ENCODE measurements at places on chromosomes 16 and 17.
A peak's percentile ranks its signal among the peaks of the same experiment; 100 is the strongest.

DNA sequence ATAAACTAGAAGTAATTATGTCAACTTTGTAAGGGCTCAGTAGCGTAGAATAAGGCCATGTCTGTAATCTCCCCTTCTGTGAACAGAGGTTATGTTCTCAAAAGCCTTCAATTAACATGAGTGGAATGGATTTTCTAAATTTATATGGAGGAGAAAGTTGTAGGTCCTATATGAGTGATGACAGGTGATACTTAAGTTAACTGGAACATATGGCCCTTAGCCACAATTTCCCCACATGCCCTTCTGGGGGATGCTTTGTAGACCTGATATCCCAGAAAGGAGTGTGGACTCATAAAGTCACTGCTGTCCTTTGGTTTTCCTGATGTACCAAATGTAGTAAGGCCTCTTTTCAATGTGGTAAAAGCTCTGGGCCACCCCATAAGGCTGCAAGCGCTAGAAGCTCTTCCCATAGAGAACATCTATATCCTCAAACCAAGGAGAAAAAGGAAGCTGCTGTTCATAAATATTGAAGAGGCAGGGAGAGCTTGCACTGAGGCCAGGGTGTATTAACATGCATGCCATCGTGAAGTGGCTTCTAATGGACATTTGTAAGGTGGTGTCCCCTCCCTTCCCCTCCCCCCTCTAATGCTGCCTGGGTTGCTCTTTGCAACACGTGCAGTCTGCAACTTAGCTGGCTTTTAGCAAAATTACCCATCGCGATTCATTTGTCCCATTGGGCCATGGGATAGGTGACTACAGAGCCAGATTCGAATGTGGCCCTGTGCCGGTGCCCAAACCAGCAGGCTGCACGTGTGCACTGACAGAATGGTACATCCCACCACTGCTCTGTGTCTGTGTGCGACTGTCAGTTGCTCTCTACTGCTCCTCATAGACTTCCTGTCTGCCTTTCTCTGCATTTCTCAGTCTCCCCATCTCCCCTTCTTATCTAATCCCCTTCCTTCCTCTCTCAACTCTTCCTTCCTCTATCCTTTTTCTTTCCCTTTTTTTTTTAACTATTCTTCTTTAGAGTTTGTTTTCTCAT is 269.0 kb downstream of the WWOX start:
- DNase-seq: no peak

GRCh38 chr17:64020056-64020766 is at the start of gene ICAM2:
Gene ICAM2, minus strand, starts transcription at chr17:64020633. Its CDS starts 13,942 bp downstream, at chr17:64006691.
- DNase-seq: peak; percentile 52

DNA sequence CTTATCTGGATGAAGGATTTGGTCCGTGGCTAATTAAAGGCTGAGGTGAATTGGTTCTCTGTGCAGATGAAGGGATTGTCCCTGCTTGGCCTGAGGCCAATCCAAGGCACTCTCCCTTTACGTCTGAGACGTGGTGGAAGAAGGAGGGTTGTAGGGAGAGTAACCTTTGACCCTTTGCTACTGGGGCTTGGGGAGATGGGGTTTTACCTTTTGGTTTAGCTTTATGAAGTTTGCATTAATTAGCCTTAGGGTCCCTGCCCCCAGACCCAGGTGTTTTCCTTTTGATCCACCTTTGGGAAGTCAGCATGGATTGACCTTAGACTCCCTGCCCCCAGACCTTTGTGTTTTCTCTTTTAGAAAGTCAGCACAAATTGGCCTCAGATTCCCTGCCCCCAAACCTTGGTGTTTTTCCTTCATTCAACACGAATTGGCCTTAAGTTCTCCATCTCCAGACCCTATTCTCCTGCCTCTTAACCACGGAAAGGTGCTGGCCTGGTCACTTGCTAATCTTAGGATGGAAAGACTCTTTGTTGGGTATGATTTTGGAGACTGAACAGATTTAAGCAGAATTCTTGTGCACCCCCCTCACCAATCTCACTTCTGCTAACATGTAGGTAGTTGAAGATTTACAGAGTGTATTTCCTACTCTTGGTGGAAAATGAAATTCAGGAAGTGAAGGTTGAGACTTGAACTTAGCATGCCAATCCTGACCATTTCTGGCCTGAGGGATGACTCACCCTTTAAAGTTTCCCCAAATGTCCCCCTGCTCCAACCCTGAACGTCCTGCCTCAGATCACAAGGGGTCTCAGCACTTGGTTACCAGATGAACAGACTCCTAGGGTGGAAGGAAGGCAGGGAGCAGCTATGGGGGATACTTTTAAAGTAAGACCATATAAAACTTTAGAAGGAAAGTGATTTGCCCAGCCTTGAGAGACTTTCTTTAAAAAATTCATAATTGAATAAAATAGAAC is 23.1 kb upstream of the MMD start:
- peak; percentile 44 for DNase-seq

DNA sequence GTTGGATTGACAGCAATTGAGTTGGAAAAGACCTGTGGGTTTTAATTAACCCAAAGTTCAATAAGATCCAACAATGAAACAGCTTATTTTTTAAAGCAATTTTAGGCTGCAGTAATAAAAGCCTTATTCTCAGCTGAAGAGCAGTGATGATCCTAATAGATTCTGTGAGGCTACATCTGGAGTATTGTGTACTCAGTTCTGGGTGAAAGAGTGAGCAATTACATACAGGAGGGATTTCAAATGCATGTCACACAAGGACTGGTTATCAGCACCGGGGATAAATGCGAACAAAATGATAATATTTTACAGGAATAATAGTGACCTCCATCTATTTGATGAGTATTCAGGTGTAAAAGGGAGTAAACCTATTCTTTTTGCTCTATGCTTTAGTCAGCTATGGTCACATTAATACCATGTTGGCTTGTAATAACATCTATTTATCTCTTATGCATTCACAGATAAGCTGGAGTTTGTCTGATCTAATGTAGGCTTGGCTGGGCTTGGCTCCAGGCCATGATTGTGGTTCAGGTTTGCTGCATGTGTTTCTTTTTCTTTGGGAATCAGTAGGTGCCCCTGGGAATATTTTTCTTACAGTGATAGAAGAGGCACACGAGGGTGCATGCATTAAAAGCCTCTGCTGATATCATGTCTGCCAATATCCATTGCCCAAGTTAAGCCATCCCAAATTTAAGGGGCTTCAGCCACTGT is 22.2 kb upstream of the TOX3 start:
- DNase-seq: no peak

DNA sequence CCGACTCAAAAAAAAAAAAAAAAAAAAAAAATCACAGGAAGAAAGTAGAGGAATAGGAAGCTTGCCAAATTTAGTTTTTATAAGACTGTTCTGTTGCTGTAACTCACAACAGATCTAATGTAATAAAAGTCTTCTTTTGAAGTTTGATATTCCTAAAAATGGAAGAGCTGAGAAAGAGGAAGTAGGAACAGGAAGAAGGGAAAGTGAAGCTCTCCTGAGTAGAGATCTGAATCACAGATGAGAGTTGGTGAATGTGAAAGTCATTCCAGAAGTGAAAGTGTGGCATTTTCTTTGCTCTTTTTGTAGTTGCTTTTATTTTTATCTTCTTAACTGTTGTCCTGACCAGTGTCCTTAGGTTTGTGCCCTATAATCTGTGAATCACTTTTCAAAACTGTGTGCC is 2.1 kb downstream of the NMT1 start:
- DNase-seq: no peak

GRCh38 chr17:28340374-28340773 is 4.8 kb downstream of the TNFAIP1 start:
- DNase-seq: no peak

DNA sequence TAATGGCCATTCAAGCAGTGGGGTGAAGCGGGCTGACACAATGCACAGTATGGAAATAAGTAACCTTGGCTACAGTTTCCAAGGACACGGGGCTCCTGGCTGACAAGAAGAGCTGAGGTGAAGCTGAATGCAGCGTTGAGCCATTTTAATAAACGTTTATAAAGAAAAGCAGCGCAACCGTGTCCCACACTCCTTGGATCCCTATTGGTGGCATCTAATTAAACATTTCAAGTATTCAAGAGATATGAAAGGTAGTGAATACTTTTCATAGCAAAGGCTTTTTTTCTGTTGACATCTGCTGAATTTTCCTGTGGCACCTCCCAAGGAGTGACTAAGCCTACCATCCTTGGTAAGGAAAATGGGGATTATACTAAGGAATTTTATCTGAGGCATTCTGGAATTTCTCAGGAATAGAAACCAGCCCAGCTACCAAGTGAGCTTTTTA is 26.5 kb downstream of the DUSP14 start:
- no peak for DNase-seq

GRCh38 chr17:44940317-44940716 is 7.3 kb downstream of the KIF18B start:
- no peak for DNase-seq

GRCh38 chr16:12228602-12229499 is 252.3 kb downstream of the SNX29 start:
- peak; percentile 43 for DNase-seq

DNA sequence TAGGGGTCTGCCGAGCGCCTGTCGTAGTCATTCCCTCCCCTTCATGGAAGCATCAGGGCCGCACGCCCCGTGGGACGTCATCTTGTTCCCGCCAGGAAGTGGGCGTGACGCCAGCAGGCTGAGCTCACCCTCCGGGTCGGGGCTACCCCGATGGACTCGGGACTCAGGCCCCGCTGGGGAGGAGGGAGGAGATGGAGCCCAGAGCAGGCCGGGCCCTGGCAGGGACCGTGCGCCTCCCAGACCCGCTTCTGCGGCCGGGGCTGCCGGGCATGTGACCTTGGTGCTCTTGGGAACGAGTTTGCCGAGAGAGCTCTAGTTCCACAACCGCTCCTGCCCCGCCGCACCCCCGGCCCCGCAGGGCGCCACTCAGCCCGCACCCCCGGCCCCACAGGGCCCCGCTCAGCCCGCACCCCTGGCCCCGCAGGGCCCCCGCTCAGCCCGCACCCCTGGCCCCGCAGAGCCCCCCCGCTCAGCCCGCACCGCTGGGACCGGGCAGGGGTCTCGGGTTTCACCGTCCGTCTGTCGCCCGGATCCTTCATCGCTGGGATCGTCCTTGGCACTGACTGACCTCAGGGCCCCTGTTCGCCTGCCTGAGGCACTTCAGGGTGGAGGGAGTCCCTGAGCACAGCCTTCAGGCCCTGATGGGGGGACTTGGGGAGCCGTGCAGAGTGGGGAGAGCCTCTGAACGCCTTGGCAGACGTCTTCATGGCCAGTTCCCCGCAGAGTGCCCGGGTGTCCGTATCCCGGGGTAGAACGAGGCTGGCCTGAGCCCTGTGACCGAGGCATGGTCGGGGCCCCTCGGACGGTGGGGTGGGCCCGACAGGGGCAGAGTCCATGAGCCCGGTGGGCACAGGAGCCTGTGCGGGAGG is 5.8 kb downstream of the CACNA1H start:
- no peak for DNase-seq

- DNase-seq: no peak
Observed at GRCh38 chr17:7064261-7064660, 15.8 kb downstream of the CLEC10A start.

DNA sequence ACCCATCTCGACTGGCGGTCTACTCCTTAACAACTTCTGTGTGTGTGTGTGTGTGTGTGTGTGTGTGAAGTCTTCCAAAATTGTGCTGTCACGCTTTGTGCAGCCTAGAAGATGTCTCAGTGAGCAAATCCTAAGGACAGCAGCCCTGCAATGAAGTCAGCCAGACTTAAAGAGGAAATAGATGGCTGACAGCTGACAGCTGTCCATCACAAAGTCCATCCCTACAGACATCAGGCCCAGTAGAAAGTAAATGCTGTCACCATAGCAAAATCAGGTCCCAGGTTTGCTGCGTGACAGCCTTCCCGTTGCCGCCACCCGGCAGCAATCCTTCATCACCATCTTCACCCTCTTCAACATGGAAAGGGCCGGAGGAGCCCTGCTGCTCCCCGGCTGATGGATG is 416.0 kb downstream of the SOX9 start:
- DNase-seq: no peak

DNA sequence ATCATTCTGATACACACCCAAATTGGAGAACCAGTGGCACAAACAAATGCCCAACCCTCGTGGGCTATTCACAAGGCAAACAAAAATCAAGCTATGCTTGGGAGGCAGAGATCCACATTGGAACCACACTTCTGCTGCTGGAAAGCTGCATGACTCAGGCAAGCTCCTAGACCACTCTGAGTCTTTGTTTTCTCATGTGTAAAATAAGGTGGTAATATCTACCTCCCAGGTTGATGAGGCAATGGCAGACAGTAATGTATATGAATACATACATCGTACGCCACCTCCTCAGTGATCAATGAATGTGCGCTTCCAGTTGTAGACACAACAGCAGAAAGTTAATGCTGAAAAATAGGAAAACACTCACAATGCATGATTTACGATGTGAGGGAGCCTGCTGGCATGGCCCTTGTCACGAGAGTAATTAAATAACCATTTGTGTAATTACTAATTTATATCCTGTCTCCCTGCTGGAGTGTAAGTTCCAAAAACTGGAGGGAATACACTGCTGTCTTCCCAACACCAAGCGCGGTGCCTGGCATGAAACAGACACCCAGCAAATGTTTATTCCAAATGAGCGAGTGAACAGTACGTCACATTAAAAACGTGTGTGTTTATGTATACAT is 69.9 kb upstream of the HSBP1 start:
- DNase-seq: no peak

DNA sequence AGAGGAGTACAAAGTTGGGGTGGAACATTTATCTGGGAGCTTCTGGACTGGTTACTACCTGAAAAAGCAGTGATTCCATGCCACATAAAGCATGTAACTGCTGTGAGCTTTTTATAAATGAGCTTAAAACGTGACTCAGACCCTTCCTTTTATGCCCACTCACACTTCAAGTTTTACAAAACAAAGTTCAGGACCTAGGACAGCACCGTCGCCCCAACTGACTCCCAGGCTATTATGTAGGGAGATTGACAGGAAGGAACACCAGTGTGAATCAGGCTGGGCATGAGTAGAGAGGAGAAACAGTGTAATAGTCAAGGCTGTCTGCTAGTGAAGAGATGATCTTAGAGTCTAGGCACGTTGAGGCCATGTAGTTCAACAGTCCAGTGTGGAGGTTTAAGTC is 91.6 kb upstream of the DNAH9 start:
- DNase-seq: no peak

- no peak for DNase-seq
Observed at GRCh38 chr17:41873559-41874292, 8.5 kb upstream of the KLHL11 start.

DNA sequence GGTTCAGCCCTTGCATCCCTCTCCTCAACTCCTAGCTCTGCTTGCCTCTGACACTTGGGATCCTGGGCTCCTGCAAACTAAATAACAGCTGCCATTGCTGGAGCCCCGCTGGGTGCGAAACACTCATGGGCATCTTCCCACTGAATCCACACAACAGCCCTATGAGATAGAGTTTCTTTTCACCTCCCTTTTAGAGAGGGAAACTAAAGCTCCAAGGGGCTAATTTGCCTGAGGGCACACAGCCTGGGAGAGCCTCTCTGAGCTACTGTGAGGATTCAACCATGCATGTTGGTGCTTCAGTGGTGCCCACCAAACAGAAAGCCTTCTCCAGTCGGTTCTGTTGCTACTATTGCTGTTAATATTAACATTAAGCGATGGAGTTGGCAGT is 4.0 kb downstream of the ACBD4 start:
- no peak for DNase-seq

GRCh38 chr17:56890390-56890789 is 23.5 kb downstream of the TRIM25 start:
- no peak for DNase-seq

All from germinal center (tissue), 1 donor.